ENCODE measurements at places on chromosomes 5 and 9.

- no peak for DNase-seq
These were observed 77.7 kb upstream of the ADAMTSL1 start for GRCh38 chr9:18396102-18396728.

- no peak for DNase-seq
These were observed 3.2 kb upstream of the PJA2 start for GRCh38 chr5:109412981-109413402.

- no peak for DNase-seq
These were observed 168.5 kb upstream of the TARS1 start for GRCh38 chr5:33272288-33272687.

DNA sequence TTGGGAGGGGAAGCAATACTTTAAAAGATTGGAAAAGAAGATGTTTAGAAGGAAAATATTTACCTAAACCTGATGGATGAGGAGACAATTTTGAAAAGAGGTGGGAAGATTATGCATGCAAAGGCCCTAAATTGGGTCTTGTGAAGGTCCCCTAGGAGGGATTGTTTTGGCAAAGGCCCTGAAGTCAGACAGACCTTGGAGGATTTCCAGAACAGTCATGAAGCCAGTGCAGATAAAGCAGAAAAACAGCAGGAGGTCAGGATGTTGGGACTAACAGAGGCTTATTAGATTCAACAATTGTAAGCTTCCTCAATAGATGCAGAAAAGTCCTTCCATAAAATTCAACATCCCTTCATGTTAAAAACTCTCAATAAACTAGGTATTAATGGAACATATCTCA is 361.0 kb upstream of the CDH6 start:
- DNase-seq = no peak

- no peak for DNase-seq
These were observed 5.2 kb downstream of the RFX3 start for GRCh38 chr9:3520564-3520963.

- no peak for DNase-seq
These were observed 58.6 kb upstream of the DMAC1 start for GRCh38 chr9:7858166-7858565.

DNA sequence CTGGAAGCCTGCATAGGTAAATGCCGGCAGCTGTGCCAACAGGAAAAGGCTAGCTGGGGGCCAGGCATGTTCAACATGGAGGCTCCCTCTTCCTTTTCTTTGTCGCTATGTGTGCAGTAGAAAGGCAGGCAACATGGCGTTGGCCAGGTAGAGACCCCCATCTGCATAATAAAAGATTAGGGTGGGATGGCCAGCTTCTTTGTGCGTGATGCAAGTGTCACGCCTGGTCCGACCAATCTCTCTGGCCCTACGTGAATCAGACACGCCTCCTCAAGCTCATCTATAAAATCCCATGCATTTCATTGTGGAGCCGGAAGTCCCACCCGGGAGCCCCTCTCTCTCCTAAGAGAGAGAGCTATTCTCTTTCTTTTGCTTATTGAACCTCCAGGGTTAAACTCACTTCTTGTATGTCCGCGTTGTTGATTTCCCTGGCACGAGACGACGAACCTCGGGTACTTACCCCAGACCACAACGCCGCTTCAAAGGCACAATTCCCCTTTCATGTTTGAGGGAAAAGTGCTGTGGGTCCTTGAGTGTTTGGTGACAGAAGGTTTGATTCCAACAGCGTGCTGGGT is 25.0 kb upstream of the C5orf47 start:
- DNase-seq = no peak

- no peak for DNase-seq
These were observed 84.8 kb upstream of the ZBTB43 start for GRCh38 chr9:126720036-126720435.

GRCh38 chr9:131238402-131239021 is 37.8 kb downstream of the FAM78A start:
- no peak for DNase-seq

- DNase-seq = no peak
These were observed 7.3 kb downstream of the ECM2 start for GRCh38 chr9:92528522-92528849.

- DNase-seq = no peak
These were observed 207.5 kb downstream of the NXNL2 start for GRCh38 chr9:88742483-88742882.

DNA sequence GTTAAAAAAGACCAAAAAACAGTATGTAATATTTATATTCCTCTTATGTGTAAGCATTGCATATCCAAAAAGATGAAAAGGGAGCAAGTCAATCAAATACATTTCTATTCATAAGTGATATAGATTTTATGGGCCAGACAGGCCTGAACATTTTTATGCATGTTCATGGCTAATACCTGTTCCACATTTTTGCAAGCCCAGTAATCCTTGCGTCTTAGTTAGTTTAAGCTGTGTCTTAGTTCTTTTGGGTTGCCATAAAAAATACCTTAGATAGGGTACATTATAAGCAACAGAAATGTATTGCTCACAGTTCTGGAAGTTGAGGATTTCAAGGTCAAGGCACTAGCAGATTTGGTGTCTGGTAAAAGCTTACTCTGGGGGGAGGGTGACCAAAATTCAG is 342.1 kb downstream of the TAF11L14 start:
- no peak for DNase-seq

GRCh38 chr5:58188262-58188651 is 271.6 kb downstream of the PLK2 start:
- DNase-seq = no peak

DNA sequence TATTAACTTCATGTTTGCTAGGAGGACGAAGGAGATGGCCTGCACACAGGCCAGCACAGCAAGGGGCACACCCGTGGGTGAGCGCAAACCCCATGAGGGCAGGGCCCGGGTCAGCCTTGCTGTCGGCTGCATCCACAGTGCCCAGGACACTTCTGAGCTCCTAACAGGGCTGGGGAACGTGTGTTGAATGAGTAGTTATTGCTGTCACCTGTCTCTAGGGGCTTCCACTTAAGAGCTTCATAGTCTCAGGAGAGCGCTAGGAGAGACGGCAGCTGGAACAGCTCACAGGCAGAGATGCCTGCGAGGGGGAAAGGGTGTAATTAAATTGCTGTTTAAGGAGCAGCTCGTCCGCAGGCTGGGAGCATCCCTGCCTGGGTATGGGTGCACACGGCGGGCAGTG is 91.4 kb upstream of the NEURL1B start:
- no peak for DNase-seq

- no peak for DNase-seq
These were observed 21.7 kb downstream of the ERGIC1 start for GRCh38 chr5:172855597-172856292.

DNA sequence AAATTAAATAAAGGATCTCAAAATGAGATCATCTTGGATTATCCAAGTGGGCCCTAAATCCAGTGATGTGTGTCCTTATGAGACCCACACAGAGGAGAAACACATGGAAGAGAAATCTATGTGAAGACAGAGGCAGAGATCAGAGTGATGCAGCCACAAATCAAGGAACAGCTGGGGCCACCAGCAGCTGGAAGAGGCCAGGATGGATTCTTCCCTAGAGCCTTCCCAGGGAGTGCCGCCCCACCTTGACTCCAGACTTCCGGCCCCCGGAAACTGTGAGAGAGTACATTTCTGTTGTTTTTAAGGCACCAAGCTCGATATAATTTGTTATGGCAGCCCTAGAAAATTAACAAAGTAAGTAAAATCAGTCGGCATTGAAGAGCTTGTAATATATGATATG is 286.9 kb downstream of the FBXL7 start:
- no peak for DNase-seq

GRCh38 chr9:21016701-21017491 is 14.5 kb downstream of the HACD4 start:
- no peak for DNase-seq

GRCh38 chr9:85445887-85446286 is 295.9 kb downstream of the AGTPBP1 start:
- DNase-seq = no peak

GRCh38 chr9:110058304-110058953 is 149.5 kb downstream of the C9orf152 start:
- DNase-seq = peak; percentile 62

GRCh38 chr9:109108318-109108717 is 11.4 kb downstream of the TMEM245 start:
- DNase-seq = no peak

DNA sequence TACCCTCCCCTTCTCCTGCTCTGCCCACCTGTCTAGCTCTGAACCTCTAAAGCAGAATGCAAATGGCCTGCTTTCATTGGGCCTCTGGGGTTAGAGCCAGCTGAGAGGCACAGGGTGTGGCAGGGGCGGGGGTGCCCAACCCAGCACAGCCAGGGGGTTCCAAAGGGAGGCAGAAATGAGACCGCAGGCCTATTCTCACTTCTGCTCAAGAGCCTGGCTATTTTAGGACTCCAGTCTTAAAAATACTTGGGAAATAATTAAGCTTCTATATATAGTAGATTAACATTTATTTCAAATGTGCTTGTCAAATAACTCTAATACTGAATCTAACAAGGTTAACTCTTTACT is 5.7 kb downstream of the QSOX2 start:
- no peak for DNase-seq

DNA sequence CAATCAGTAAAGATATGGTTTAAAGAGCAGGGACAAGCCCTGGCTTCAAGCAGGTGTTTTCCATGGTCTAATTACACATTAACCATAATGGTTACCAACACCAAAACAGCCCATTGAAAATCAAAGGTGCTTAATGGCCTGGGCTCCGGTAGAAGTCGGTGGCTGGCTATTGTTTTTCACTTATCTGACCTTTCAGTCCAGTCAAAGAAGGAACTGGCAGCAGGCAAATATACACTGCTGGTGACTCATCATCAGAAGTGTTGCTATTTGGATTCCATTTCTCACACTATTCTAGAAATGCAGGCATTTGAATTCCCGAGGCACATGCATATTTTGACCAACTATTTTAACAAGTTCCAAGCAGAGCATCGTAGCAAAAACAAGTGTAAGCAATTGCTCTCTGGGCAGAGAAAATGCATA is 26.3 kb upstream of the GABRP start:
- DNase-seq = no peak

- DNase-seq = no peak
These were observed 41.0 kb downstream of the PCDHGC5 start for GRCh38 chr5:141529873-141530272.

GRCh38 chr5:104987074-104987473 is 1424.5 kb upstream of the NUDT12 start:
- no peak for DNase-seq

- DNase-seq = no peak
These were observed 104.9 kb upstream of the RUSC2 start for GRCh38 chr9:35385042-35385441.

DNA sequence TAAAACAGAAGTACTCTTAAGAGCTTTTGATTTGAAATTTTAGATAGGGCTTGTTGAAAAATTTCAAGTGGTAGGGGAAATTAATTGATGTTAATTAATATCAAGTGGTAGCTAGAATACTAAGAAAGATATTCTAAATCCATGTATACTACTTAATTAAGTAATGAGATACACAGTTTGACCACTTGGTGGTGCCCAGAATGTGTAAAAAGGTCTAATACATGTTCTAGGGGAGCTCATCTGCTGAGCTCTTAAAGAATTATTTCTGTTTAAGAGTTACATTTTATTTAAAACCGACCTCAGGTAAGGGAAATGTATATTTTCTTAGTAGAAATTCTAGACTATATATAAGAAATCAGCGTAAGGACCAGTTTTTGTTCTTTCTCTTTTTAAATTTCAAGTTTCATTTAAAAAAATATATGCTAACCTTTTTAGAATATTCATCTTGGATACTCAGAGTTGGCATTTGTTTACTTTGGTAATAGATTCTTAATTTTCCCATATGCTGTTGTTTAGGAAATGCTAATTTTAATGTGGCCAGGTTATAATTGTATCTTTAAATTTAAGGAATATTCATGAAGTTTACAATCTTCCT is 61.5 kb downstream of the LNPEP start:
- no peak for DNase-seq

DNA sequence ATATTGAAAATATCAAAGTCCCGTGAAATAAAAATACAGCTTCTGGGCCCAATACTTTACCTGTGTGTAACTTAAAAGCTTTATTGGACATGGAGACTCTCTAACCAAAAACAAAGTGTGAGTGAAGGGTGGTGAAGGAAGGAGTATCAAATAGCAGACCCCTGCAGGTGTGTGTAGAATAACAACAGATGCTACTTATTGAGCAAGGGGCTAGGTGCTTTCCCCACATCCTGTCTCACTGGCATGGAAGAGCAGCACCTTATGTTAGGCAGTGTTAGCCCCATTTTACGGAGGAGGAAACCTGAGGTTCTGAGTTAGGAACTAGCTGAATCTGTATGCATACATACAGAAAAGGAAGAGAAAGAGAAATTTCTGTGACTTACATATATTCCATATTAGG is 21.8 kb downstream of the SLIT3 start:
- no peak for DNase-seq

GRCh38 chr5:140312067-140312790 is 9.3 kb upstream of the PFDN1 start:
- no peak for DNase-seq

DNA sequence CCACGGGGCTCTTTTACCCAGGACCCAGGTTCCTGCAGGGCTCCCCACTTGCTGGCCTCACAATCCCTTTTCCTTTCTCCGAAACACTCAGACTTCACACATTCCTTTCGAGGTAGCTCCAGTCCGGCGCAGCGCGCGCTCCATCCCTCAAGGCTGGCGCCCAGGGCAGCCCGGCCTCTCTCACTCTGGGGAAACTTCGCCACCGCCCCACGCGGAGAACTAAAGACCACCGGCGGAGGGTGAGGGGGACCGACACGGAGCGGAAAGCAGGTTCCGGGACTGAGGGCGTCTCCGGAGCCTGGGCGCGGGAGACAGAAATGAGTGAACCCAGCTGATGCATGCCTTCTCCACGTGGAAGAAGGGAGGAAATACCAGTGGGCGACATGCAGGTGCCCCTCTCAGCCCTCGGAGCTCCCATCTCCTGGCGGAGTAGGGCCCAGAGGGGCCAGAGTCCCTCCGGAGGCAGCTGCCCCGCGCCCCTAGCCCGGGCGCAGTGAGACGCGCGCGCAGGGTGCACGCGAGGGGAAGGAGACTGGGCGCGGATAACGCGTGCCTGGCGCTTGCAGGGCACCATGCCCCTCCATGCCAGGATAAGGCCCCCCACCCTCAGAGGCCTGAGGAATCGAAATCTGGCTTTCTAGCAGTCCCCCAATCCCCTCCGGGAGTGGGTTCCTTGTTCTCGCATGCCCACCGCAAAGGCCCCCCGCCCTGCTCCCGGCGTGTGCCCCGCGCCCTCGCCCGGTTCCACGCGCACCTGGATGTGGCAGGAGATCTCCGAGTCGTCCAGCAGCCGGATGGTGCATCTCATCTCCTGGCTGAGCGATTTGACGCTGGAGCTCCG is 650 bp downstream of the FRMD3 start:
- no peak for DNase-seq

GRCh38 chr5:157540124-157540523 is 35.5 kb downstream of the ADAM19 start:
- DNase-seq = no peak

GRCh38 chr9:12923468-12924009 is 148.7 kb downstream of the LURAP1L start:
- DNase-seq = no peak

- DNase-seq = no peak
These were observed 20.2 kb downstream of the NNT start for GRCh38 chr5:43623048-43623680.

- DNase-seq = no peak
These were observed 474.2 kb upstream of the ADAMTS16 start for GRCh38 chr5:4665911-4666310.

- no peak for DNase-seq
These were observed 8.0 kb downstream of the TAF1L start for GRCh38 chr9:32627394-32627954.

- no peak for DNase-seq
These were observed 585.1 kb downstream of the TLE4 start for GRCh38 chr9:80156756-80157472.

- DNase-seq = no peak
These were observed 37.7 kb downstream of the UBAP2 start for GRCh38 chr9:34010979-34011378.

GRCh38 chr5:107555425-107556090 is 115.2 kb downstream of the EFNA5 start:
- no peak for DNase-seq
